ENCODE measurements at places on chromosomes 1 and 21.

GRCh38 chr1:55005351-55006140 is 6.8 kb downstream of the BSND start:
- no peak for DNase-seq

DNA sequence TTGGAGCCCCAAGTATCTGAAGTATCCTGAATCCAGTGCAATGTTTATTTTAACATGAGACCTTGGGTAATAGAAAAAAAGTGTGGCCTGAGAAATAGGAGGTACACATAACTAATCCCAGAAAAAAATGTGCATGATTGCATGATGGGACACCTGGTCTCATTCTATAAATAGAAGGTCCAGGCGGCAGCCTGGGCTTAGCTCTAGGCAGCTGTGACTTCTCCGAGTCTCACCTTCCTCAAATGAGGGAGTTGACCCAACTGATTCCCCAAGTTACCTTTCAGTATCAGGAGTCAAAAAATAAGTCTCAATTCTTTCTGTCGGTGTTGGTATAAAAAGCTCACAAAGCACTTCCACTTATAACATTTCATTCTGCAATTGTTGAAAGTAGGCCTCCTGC is 65.9 kb upstream of the CCDC190 start:
- DNase-seq, result no peak

GRCh38 chr1:59308839-59309238 is 11.9 kb downstream of the FGGY start:
- DNase-seq, result no peak

DNA sequence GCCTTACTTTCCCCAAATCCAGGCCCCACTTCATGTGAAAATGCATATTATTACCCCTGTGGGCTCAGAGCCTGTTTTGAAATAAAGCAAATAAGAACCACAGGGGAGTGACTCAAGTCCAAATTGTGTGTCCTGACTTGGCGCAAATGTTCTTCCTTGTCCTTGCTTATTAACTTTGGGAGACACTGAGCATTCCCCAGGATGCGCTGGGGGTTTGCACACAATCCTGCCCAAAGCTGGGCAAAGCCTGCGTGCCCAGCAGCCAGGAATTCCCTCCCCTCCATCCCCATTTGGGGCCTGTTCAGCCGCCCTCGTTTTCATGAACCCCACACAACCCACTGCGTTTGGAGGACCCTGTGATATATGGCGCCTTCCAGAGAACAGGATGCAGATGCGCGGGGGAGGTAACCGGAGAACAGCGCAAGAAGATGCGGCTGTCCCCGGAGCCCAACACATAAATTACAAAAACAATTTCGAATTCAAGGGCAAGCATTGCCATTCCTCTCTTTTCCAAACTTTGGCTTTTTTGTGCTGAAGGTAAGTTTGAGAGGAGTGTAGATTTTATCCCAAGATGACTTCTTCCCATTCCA is 42.4 kb upstream of the CLDN14 start:
- no peak for DNase-seq

DNA sequence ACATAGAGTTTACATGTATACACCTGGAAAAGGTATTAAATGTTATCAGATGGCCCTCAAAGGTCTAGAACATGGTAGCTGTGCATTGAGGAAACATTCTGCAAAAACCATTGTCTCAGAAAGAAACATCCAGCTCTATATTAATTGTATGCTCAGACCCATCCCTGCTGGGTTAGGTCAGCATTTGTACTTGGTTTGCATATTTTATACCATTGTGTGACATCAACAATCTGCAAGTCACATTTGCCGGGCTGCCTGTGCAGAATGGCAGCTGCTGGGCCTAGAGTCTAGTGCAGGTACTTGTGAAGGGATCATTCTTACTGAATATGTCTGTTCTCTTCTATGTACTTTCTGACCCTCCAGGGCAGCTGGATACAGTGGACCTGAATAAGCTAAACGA is 43.9 kb upstream of the LAMC2 start:
- DNase-seq, result no peak

GRCh38 chr1:192941722-192942411 is 117.3 kb downstream of the UCHL5 start:
- no peak for DNase-seq

DNA sequence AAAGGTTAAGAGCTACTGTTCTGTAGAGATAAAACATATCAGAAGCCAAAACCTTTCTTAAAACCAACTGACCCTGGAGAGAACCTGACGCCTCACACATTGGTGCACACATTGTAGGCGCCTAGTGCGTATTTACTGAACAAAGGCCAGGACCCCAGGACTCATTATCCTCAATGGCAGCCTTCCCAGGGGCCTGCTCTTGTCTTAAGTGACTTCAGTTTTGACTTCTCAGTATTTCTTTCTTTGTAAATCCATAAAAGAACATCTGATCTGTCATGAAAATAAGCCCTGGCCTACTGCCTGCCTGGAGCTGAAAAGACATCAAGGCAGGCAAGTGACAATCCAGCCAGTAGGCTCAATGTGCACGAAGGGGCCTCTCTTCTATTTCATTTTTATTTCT is 27.6 kb downstream of the ABCA4 start:
- no peak for DNase-seq

GRCh38 chr21:33452362-33452761 is 27.4 kb downstream of the TMEM50B start:
- DNase-seq, result no peak

DNA sequence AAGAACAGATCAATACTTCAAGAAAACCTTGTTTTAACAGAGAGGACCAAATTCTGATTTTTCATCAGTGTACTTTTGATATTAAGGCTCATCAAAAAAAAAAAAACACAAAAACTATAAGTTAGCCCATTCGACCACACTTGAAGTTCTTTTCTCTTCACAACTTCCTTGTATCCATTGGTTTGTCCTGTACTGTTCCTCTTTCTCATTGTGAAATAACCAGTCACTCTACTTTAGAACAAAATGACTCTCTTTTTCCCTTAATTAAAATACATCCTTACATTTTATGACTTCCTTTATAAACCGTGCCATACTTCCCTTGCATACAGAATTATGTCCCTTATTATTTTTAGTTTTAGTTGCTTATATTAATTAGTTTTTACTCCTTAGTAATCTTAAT is 8.4 kb downstream of the QSOX1 start:
- no peak for DNase-seq

- no peak for DNase-seq
Measured at GRCh38 chr1:11977625-11978024, 2.6 kb upstream of the MFN2 start.

- DNase-seq, result no peak
Measured at GRCh38 chr1:56019472-56019871, 559.9 kb downstream of the PLPP3 start.

GRCh38 chr1:119204961-119205357 is 64.5 kb upstream of the WARS2 start:
- DNase-seq, result no peak

DNA sequence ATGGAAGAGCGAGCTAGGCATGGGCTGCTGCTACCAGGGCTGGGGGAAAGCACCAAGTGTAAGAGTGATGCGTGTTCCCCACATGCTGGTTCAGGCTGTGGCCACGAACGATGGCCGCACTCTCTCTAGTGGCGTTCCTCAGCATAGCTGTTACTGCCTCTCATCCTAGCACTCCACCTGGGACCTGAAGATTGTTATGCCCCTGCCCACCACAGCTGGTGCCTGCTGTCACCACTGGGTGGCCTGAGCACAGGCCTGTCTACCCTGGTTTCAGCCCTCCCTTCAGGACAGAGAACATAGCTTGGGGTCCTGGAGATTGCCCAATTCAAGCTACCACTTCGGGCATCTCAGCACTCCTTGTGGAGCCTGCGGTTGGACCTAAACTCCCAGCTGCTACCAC is 80.1 kb upstream of the PDC start:
- DNase-seq, result no peak

- DNase-seq, result no peak
Measured at GRCh38 chr1:61221642-61222041, 139.3 kb downstream of the NFIA start.

- peak; percentile 60 for DNase-seq
Measured at GRCh38 chr1:197521118-197521739, 253.2 kb downstream of the CRB1 start.

GRCh38 chr1:7930645-7931445 is 9.8 kb downstream of the TNFRSF9 start:
- no peak for DNase-seq

DNA sequence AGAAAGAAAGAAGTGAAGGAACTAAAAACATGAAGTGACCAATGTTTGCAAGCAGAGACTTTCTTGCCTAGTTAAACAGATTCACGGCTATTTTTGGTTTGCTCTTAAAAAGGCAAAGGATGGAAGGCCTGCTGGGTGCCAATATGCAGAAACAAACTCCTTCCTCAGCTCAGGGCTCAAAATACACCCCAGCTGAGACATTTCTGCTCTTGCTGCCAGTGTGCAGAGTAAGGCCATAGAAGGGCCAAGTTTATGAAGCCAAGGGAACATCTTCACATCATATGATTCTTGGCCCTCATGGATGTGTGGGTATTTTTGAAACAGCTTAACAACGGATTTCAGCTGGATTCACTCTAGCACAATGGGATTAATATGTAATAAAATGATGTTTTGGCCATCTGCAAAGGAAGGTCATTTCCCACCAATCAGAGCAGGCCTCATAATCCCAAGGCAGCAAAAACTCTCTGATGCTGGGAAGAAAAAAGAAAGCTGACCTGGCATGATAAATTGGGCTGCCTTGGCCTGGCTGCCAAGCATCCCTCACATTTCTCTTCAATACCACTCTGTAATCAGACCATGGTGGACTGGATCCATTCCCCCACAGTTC is 70.7 kb downstream of the CAPZB start:
- no peak for DNase-seq

- no peak for DNase-seq
Measured at GRCh38 chr1:99957818-99958217, 12.0 kb upstream of the SLC35A3 start.

- DNase-seq, result no peak
Measured at GRCh38 chr1:14815175-14815877, 216.8 kb downstream of the KAZN start.

GRCh38 chr1:2291577-2291976 is 63.5 kb downstream of the SKI start:
- DNase-seq, result no peak

GRCh38 chr1:46735708-46736324 is 16.9 kb upstream of the EFCAB14 start:
- DNase-seq, result no peak

DNA sequence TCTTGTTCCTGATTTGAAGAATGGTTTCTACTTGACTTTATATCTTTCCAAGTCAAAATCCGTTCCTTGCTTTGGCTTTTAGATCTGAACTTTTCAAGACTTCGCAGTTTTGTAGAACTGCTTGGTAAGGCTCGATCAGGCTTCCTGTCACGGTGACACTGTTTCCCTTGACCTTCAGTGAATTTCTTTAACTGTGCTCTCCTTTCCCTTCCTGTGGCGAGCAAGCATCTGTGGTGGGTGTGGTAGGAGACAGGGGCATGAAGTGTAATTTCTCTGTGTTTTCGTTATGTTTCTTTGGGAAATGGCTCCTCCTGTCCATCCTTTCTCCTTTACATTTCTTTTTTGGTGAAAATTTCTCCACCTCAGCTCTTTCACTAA is 10.4 kb downstream of the STYXL2 start:
- DNase-seq, result no peak

GRCh38 chr21:41761211-41761933 is 5.5 kb downstream of the RIPK4 start:
- no peak for DNase-seq

- DNase-seq, result no peak
Measured at GRCh38 chr1:23882746-23883145, 14.7 kb upstream of the FUCA1 start.

DNA sequence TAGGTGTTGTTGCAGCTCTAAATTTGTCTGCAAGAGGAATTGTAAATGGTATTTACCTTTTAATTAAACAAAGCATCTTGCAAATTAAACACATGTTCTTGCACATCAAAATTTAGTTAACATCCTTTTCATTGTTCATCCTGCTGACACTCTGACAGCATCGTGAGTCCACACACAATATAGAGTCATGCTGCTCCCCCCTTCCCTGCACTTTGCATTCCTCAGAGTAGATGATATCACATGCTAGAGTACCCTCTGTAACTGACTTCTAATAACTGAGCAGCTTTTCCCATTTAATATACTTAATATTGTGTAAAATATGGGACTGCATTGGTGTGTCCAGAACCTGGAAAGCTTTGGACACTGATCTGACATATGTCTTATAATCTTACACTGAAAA is 138.8 kb upstream of the DPYD start:
- DNase-seq, result no peak

DNA sequence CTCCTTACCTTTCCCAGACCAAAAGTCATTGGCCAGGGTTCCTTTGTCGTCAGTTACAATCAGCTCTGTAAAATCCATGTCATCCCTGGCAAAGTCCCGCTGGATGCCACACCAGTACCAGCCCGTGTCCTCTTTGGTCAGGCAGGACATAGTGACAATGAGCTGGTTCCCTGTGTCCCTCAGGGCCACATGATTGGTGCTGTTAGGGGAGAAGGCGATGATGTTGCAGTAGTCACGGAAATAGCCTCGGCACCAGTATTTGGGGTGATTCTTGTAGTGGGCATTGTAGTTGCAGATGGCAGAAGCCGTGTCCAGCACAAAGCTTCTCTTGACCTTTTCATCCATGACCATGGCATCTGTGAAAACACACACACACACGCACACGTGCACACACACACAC is 14.8 kb downstream of the ADORA3 start:
- DNase-seq, result no peak

DNA sequence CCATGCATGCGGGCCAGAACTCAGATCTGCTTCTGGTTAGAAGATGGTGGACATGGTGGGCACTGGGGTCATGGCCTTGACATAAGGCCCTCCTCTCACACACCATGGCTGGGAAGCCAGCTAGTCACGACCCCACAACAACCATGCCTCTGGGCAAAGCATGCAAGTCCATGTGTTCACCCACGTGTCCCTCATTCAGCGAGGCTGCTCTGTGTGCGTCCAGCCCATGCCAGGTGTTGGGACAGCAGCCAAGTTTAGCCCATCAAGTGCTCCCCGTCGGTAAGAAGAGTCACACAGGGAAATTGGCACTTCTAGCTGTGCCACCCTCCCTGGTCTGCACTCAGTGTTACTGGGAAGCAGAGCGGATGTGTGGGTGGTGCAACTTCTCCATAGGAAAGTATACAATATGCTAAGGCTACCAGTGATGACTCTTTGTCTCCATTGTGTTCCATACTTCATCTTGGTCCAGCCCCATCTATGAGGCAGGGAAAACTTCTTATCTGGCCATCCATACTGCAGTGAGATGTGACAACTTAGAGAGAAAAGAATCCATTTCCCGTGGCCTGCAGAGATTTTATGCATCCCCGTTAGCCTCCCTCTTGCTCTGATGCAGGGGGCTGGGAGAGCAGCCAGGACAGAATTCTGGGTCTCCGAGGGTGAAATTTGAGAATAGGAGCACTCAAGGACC is 198.0 kb downstream of the GRIK3 start:
- DNase-seq, result no peak

GRCh38 chr1:107142666-107143065 is 1.8 kb downstream of the NTNG1 start:
- no peak for DNase-seq

- no peak for DNase-seq
Measured at GRCh38 chr1:233735847-233736246, 121.9 kb downstream of the KCNK1 start.

DNA sequence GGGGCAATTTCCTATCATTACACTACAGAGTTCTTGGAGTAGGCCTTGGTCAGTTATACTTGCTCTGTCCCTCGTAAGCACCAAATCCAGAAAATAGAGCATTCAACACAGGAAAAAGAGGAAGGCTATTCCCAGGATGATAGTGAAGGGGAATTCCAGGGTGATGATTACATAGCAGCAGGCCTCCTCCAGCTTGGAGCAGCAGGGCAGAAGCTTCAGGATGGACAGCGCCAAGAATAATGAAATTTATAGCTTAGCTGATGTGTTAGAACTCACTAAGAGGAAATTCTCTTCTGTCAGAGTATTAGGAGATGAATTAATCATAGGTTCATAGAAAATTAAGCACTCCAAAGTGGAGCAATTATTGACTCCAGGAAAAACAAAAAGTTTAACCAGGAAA is 10.8 kb upstream of the SMAP2 start:
- DNase-seq, result no peak
